ENCODE measurements at places on chromosomes 13 and 19.

GRCh38 chr13:109427148-109427547 is 359.2 kb downstream of the IRS2 start:
- DNase-seq, result no peak

GRCh38 chr13:65841156-65841555 is 1389.0 kb downstream of the PCDH9 start:
- no peak for DNase-seq

DNA sequence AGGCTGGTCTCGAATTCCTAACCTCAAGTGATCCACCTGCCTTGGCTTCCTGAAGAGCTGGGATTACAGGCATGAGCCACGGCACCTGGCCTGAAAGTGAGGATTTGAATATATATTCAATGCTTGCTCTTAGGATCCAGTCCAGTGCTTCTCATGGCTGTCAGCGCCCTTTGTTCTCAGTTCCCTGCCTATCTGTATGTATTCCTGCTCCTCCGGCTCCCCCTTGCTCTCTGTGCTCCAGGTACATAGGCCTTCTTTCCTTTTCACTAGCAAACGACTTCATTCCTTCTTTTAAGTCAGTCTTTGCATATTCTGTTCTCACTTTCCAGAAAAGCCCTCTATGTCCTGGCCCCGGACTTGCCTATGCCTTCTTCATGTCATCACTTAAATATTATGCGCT is 232.8 kb downstream of the DACH1 start:
- DNase-seq, result no peak

DNA sequence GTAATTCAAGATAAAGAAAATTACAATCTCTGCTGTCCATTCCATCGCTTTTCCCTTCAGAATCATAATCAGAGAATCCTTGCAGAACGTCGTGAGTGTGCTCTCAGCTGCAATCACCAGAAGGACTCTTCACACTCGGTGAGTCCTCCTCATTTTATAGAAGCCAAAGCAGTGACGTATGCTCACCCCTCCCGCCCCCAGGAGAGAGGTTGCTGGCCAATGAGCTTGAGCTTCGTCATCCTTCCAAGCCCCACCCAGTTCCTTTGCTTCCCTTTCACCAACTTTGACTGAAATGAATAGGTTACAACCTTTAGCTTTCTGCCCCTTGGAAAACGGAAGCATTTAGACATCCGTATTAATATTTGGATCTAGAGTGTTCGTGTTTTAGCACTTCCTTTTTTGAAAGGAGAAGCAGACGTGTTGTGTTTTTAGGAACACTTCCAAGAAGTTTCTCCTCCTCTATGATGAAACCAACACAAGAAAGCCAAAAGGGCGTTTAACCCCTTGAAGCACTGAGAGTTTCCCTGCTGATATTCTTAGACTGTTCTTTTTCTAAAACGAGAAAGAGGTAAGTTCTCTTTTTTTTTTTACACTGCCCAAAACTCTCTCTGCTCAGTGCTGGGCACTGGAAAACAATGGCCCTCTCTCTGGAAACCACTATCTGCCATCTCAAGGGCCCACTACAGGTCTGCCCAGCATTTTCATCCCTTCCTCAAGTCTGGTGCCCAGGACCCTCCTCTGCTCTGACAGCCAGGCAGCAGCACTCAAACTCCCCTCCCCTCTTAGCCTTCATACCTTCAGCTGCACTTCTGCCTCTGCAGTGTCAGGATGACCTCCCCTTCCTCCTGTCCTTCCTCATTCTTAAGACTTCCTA is 44.3 kb upstream of the CEACAM21 start:
- DNase-seq, result peak; percentile 77

DNA sequence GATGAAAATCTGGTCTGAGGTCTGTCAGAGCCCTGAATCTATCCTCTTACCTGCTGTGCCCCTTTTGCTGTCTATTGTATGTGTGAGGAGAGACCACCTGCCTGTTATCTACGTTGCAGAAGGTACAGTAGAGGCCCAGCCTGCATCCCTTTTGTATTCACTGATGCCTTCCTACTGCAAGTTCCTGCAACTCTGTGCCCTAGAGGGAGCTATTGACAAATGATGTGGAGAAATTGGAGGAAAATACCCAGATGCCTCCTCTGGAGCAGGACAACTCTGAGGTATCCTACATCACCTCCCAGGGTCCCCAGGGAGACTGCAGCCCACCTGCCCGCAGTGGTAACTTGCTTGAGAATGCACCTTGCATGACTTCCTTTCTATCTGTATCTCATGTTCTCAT is 33.7 kb downstream of the SIAH3 start:
- DNase-seq, result no peak

DNA sequence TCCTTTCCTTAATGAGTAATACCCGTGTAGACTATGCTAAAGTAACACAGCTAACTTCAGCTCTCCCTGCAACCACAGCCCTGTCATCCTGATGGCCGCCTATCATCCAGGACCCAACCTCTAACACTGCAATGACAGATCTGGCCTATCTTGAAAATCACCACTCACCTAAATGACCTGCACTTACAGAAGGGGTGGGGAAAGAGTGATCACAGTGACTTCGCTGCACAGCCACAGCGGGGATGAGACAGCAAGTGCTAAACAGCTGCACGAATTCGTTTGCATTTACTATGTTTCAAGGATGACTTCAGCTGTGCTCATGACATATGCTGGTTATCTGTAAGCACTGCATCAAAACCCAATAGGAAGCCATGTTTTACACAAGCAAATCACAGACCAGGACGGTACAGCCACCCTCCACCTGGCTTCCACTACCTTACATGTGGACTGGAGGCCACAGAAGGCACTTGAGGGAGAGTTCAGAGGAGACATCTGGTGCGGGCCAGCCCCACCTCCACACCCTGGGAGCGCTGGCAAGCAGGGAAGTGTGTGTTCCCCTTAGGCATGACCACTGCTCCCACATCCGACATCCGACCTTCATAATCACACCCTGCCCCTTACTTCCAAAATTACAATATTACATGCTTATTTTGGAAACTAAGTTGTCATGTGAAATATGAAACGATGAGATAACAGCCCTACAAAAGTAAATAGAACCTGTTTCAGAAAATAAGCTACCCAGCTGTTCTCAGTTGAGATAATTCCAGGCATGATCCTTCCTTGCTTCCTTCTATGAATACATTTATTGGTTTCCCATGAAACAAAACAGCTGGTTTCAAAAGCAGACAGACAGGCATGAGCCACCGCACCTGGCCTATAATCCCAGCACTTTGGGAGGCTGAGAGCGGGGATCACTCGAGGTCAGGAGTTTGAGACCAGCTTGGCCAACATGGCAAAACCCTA is 95.7 kb downstream of the STK24 start:
- DNase-seq, result no peak

GRCh38 chr19:4570916-4571304 is 11.4 kb upstream of the SEMA6B start:
- DNase-seq, result no peak

DNA sequence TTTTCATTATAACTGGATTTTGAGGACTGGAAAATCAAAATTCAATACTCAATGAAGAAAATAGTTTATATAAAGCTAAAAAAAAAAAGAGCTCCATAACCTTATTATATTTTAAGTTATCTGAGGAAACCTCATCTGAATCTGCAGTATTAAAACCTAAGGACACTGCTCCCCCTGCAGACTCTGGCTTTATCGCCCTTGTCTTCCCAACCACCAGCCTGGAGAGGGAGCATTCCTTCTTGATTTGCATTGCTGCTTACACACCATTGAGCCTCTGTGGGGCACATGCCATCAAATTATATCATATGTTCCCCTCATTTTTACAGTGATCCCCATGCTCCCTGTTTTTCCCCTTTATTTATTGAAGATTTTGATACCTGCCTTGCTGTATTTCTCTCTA is 871.4 kb upstream of the GPC6 start:
- DNase-seq, result no peak

- DNase-seq, result no peak
Measured at GRCh38 chr19:38690146-38690545, 42.7 kb downstream of the ACTN4 start.

DNA sequence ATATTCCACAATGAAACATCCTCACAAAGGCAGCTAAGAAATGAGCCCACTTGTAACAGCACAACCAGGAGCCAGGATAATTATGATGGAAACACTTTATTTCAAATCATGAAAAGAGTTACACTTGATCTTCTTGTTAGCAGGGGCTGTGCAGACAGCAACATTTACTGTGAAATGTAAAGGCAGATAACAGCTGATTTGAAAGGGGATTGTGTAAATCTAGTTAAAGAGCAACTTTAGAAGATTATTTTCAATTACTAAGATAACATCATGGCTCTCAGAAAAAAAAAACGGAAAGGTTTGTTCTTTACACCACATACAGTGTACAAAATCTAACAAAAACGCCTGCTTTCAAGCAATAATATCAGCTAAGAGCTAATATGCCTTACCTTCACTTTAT is 22.4 kb downstream of the ENOX1 start:
- no peak for DNase-seq

DNA sequence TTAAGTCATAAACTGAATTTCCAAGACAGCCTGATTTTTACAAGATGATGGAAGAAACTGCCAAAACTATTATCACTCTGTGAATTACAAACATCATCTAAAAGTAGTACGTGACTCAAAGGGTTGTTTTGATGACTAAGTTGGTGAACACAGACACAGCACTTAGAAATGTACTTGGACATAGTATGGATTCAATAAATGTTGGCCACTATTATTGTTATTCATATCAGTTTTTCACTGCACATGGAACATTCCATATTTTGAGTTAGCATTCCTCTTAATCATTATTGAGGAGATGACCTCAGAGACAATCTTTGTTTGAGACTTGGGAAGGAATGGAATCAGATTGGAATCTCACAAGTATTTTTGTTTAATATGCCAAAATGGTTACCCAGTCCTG is 172.9 kb downstream of the OXGR1 start:
- DNase-seq, result no peak

DNA sequence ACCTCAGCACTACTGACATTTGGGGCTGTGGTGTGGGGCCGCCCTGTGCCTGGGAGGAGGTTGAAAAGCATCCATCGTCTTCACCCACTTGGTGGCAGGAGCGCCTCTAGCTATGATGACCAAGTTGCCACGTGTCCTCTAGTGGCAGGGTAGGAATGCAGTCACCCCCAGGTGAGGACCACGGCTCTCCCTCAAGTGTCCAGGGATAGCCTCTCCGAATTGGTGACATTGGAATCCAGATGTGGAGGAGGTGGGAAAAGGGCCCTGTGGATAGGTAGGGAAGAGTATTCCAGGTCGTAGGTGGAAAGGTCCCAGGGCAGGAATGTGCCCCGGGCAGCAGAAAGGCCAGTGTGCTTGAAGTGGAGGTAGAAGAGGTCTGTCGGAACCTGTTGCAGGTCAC is 37.6 kb downstream of the ARHGEF18 start:
- DNase-seq, result no peak

DNA sequence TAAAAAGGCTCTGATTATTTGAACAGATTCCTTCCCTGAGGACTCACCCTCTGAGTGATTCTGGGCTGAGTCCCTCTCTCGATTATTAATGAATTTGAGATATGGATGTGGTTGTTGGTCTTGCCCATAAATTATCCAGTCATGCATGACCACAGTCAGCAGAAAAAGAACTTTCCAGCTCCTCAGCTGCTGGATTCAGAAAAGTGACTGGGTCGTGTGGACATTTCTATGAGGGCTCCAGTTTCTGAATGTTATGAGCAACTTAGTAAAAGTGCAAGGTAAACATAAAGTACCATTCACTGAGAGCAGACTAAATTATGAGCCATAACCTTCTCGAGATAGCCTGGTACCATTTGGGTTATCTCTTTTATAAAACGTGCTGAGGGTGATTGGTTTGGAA is 100.1 kb upstream of the CLDN10 start:
- no peak for DNase-seq

DNA sequence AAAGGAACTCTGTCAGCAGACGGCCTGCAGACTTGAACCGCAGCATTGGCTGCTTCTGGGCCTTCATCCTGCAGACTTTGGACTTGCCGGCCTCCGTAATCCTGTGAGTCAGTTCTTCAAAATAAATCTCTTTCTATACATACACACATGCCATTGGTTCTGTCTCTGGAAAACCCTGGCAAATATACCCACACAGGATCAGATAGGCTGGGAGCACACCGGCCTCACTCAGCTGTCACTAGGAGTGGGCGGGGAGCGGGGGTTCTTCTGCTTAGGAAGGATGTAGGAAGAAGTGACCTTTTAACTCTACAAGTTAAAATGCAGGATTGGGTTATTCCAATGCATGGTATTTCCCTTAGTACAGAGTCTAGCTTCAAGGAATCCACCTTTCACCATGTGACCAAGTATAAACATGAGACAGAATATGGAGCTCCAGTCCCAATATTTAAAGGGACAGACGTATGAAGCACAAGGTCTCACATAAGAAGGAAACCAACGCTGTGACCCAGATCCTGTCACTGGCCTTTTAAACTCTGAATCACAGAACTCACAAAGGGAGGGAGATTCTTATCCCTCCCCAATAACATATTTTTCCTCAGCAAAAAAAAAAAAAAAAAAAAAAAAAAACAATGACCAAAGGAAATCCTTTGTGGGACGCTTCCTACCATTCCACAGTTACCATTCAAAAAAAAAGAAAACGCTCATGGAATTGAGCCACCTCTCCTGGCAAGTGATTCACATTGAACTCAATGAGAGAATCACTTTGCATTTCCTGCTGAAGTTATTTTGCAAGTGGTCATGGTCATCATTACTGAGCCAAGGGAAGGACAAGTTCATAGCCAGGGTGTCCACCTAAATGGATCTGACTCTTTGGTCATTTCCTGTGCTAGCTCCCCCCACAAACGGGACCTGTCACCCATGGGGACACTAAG is 352.9 kb downstream of the FOXO1 start:
- no peak for DNase-seq

- DNase-seq, result peak; percentile 87
Measured at GRCh38 chr13:40102854-40103253, 447.4 kb downstream of the COG6 start.

DNA sequence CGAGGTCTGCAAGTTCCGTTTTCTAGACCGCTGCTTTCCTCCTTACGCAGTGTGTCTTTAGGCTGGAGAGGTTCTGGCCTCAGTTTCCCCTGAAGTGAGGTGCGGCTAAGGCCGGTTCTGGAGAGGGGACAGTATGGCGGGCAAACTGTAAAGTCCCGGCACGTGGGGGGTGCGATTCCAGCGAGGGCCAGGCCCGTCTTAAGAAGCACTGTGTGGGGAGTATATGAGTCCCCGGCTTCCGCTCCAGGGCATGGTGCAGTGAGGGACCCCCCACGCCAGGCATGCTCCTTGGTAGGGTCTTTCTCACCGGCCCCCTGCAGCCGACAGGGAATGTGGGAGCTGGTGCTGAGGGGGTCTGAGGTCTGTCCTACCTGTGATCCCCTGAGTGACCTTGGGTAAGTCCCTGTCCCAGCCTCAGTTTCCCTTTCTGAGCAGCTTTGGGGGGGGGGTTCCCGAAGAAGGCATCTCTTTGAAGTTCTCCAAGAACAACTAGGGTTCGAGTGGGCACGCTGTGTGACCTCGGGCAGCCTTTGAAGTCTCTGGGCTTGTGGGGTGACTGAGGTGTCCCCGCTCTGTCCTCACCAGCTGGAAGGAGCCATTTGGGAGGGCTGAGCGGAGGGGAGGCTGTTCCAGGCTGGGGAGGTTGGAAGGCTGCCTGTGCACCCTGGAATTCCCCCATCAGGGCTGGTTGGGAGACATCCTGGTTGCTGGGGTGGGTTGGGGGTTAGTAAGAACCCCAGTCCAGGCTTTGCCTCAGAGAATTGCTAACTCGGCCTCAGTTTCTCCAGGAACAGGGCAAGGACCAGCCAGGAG is 1.5 kb downstream of the NFIC start:
- DNase-seq, result no peak
